ENCODE measurements at places on chromosomes 6 and 20.

DNA sequence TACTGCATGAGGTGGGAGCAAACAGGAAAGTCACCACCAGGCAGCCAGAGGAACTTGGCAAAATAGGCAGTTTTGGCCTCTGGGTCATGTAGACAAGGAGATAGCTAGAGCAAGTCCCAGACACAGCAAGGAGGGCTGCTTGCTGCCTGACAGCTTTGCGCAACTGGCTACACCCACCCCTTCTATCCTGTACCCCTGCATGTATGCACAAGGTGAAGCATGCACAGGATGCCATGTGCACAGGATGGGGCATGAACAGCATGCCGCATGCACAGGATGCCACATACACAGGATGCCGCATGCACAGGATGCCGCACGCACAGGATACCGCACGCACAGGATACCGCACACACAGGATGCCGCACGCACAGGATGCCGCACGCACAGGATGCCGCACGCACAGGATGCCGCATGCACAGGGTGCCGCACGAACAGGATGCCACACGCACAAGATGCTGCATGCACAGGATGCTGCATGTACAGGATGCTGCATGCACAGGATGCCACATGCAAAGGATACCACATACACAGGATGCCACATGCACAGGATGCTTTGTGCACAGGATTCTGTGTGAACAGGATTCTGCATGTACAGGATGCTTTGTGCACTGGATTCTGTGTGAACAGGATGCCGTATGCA lies 104.9 kb upstream of the IYD start:
- no peak for DNase-seq

DNA sequence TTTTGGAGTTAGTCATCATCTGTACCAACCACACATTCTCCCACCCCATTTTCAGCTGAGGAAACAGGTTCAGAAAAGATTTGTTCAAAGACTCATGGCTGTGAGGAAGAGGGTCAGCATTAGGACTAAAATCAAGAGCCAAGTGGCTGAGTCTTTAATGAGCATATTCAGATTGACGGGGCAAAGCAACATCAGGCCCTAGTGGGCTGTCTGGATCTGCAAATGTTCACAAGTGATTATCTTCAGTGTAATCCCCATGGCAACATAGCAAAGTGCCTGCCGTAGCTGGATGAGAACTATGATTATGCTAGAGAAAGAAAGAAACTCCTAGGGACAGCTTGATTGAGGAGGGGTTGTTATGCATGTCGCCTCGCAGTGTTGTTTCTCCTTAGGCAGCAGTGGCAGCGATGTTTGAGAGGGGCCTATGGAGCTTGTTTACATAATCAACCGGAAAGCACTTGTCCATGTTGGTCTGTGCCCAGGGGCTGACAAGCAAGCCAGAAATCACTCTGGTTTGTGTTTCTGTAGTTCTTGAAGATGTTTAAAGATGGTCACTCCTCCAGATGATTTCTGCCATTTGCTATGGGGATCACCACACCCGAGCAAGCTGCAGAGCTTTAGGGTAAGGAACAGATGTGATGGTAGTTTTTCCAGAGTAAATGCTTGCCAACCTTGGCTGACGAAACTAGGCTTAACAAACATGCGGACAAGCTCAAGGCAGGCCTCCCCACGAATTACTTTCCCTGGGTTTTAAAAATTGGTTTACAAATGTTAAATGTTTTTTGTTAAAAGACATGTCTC lies 124.3 kb upstream of the MLIP start:
- no peak for DNase-seq

- no peak for DNase-seq
Measured at GRCh38 chr6:53441761-53442160, 93.0 kb upstream of the ELOVL5 start.

GRCh38 chr6:122268394-122268793 lies 131.1 kb upstream of the HSF2 start:
- no peak for DNase-seq

DNA sequence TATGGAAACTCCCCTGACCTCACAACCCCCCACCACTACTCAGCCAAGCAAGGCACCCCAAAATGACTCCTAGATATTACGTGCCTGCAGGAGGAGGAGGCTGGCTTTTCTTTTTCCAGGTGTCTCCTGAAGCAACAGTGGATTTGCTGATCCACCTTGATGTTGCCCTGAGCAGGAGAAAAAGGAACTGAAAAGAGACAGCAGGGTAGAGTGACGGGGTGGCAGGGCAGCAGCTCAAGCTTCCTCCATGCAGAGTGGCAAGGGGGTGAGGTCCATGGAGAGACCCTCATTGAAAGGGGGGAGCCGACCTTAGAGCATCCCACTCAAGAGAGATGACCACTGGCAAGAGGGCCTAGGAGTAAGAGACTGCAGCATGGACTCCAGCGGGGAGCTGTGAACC lies 112.0 kb upstream of the SIRPA start:
- DNase-seq = no peak

DNA sequence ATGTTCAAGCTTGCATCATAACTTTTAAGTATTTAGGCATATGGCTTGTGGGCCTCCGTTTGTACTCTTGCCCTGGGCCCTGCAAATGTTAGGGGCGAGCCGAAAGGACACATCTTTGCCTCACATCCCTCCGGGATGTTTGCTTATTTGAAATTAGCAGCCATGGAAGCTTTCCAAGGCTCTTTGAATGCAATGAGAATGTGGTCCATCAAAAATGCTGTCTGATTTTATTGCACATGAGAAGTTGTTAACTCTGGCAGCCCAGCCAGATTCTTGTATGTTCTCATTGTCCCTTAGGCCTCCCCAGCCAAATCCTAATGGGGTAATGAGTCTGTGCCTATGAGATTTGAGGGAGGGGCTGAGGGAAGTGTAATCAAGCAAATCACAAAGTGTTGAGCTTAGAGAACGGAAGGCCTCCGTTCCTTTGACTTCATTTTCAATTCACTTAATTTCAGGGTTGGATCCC lies 261.2 kb upstream of the MARCKS start:
- no peak for DNase-seq

Measured in LNCaP clone FGC (cell line).